ENCODE measurements at places on chromosomes 4 and X. TPM values are rescaled to one million over a fixed set of nuclear protein-coding genes. Genes with fewer than 3 reads are reported as not detected.

DNA sequence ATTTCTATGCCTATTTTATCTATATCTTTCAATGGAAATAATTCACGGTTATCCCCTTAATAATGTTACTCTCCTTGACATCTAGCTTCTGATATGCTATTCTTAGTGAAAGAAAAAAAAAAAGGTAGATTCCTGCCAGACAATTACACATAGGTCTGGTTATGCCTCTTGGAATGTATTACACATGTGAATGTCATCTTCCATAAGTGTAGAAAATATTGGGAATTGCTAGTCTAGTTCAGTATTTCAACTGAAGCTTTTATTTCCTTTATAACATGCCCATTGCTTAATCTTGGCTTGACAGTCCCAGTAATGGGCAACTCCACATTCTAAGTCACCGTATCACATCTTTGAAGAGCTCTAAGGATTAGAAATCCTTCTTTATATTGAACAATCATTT, 25.4 kb upstream of the PPP1R2C start:
- no peak for DNase-seq

- no peak for DNase-seq
Measured at GRCh38 chrX:146054311-146054710, 236.7 kb downstream of the SLITRK2 start.

- no peak for DNase-seq
Measured at GRCh38 chr4:128285085-128285997, 2.3 kb downstream of the PGRMC2 start.

- no peak for DNase-seq
Measured at GRCh38 chrX:40310447-40310846, 212.7 kb upstream of the BCOR start.

DNA sequence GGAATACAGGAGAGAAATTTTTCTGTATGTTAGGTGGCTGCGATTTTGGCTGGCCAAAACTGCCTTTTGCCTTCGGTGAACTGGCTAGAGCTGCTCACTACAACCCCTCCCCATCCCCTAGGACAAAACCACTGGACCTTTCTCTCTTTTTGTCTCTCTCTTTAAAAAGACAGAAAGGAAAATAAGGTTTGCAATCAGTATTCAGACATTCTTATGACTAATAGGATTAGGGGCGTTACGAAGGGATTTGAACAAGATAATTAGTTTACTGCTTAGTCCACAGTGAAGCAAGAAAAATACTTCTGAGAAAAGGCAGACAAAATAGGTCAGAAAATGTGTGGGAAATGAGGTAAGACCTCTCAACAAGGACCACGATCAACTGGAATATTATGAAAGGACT, 180.4 kb downstream of the SLIT2 start:
- no peak for DNase-seq

- DNase-seq, result no peak
Measured at GRCh38 chrX:25049357-25049756, 33.6 kb upstream of the ARX start.

MSN gene
- total RNA-seq, result 52.8 TPM
